Stimulated activated CD8-positive, alpha-beta memory T cell treated with anti-CD3 and anti-CD28 coated beads, Interleukin-4, amount 100 ng/mL, for 1 hour (primary cell): ENCODE measurements at places on chromosomes 5 and 9.

- no peak for DNase-seq
Observed at GRCh38 chr5:14890846-14891245, 19.3 kb upstream of the ANKH start.

DNA sequence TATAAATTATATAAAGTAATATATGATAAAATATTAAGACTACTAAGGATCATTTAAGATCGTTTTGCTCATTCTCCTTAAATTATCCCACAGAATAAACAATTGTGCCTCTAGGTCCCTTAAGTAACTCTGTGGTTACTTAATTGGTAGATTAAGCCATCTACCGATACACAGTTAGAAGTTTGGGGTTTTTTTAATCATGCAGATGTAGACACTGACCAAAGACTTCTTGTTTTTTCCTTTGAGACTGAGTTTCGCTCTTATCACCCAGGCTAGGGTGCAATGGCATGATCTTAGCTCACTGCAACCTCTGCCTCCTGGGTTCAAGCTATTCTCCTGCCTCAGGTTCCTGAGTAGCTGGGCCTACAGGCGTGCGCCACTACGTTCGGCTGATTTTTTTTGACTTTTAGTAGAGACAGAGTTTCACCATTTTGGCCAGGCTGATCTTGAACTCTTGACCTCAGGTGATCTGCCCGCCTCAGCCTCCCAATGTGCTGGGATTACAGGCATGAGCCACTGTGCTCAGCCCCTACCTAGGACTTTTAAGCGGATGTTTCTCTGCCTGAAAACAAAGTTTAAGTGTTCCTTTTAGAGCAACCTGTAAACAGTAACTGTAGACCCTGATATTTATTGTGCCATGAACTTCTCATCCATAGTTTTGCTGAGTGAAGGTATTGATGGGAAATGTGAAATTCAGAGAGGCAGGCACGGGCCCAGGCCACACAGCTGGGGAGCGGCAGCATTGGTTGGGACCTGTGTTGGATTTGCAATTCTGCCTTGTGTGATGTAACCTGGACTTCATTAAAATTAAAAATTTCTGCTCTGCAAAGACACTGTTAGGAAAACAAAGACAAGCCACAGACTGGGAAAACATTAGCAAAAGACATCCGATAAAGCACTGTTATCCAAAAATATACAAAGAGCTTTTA lies 11.6 kb downstream of the CEL start:
- DNase-seq, result no peak

DNA sequence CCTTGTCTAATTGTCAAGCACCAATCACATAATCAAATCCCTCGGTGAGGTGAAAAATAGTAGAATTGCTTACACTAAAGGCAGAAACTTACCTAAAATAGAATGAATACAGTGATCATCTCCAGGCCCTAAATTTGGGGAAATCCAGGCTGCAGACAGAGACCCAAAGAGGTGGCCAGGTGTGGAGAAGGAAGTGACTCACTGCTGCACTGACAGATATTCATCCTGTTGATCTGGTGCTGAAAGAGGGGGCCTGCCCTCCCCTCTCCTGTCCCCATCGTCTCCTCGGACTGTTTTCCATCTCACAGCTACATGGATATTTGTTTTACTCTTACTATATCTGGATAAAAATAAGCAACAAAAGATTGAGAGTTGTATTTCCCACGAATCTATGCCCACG lies 15.9 kb downstream of the OR2Y1 start:
- DNase-seq, result no peak

DNA sequence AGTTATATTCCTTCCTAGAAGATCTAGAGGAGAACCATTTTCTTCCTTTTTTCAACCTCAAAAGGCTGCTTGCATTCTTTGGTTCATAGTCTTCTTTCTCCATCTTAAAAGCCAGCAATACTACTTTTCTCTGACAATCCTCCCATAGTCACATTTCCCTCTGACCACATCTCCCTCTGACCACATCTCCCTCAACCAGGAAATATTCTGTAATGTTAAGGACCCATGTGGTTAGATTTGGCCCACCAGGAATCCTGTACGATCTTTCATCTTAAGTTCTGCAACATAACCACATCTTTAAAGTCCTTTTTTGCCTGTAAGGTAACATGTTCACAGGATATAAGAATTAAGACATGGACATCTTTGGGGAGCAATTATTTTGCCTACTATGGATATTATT lies 179.4 kb upstream of the SPEF2 start:
- no peak for DNase-seq

GRCh38 chr9:133171161-133171961 lies 7.6 kb upstream of the GBGT1 start:
- DNase-seq, result no peak

- DNase-seq, result no peak
Observed at GRCh38 chr5:65142016-65142415, 339.7 kb downstream of the ADAMTS6 start.

DNA sequence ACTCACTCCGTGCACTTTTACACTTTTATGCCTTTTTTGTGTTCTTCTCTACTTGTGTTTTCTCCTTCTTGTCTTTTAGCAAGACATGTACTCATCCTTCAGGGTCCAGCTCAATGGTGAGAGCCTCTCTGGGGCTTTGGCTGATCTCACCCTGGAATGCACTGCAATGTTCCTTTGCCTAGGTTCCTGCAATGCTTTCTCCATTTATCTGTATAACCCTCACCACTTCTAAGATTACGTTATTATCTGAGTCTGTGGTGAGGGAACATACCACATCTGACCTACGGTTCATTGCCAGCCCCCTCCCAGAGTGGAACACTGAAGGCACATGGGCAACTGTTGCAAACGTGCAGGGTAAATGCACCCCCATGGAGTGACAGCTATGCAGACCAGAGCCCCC lies 47.3 kb downstream of the KCNIP1 start:
- DNase-seq, result no peak

- DNase-seq, result no peak
Observed at GRCh38 chr5:55159763-55160492, at the start of gene GPX8. GPX8 (plus strand) TSS chr5:55160171; CDS start chr5:55160193, 22 bp downstream.

GRCh38 chr9:121622387-121623203 lies 28.8 kb upstream of the DAB2IP start:
- no peak for DNase-seq

GRCh38 chr9:8643896-8644295 lies 844.3 kb upstream of the DMAC1 start:
- DNase-seq, result no peak

GRCh38 chr9:8168916-8169438 lies 369.4 kb upstream of the DMAC1 start:
- no peak for DNase-seq

DNA sequence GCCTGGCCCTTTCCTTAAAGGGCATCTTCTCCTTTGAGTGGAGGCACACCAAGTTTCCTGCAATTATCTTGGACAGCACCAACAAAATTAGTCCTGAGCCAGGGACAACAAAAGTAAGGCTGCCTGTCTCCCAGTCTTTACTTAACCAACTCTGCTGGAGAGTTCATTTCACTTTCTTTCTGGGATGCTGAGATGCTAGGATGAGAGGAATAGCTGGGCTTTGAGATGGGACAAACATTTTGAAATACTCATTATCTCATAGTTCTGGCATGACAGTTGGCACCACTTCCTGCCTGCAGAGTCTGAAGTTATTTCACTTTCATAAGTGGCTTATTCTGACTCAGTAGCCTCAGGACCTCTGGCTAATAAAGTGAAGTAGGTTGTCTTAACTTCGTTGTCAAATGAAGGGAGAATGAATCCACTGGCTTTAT lies 157.0 kb downstream of the C9orf152 start:
- DNase-seq, result no peak

DNA sequence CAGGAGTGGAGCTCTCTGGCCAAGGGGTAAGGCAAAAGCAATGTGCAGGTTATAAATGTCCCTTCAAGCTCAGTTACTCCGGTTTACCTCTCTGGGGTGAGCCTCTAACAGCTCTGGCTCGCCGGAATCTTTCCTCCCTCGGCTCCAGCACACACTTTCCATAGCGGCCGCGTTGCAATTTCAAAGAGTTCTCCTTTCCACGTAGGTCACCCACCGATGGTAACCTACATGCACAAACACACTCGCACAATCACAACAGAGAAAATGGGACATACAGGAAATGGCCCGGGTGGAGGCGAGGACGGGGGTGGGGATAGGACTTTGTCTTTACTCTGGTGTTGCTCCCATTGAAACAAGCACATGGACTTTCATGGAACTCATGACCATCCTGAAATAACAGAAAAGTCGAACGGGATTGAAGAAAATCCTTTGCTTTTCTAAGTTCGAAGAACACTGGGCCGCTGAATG lies 1.2 kb downstream of the LHFPL2 start:
- DNase-seq, result no peak

DNA sequence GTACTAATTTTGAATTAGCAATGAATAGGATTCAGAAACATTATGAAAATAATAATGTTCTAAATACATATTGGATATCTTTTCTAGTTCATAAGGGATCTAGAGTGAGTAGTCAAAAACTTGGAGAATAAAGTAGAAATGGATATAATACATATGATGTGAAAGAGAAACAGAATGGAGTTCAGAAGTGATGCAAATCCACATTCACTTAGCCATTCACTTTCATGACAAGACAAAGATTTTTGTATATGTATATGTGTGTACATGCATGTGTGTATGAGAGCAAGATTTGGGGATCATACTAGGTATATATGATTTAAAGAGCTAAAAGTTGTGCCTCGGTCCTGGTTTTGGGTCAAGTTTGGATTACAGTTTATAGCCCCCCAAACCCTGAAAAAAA lies 34.1 kb downstream of the TMEM252 start:
- DNase-seq, result no peak

DNA sequence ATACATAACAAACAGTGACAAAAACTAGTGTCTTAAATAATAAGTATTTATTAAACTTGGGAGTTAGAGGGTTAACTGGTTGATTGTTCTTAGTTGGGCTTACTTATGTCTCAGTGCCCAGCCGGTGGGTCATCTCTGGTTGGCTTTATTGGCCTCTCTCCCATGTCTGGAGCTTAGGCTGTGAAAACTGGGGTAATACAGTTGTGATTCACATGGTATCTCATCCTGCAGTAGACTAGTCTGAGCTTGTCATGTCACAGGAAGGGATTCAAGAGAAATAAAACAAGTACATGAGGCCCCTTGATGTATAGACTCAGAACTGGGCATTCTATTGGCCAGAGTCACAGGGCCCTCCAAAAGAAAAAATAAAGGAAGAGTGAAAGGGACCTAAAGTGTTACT lies 466.4 kb upstream of the SMC2 start:
- DNase-seq, result no peak

DNA sequence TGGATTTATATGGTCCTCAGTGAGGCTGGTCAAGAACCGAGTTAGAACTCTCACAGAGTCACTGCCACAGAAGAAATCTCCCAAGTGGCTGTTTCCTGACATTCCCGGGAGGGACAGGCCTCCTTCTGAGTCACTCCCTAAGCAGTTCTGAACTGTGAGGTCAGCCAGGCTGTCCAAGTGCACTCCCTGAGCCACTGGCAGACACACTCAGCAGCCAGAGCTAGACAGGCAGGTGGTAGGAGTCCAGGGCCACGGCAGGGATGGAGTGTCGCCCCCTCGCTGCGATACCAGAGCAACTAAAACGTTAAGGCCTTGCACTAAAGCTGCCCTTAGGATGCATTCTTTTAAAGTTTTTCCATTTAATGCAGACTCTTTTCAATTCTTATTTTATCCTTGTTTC lies 3.4 kb downstream of the IL4 start:
- DNase-seq, result no peak

GRCh38 chr9:6302417-6302816 lies 25.8 kb upstream of the TPD52L3 start:
- no peak for DNase-seq

- no peak for DNase-seq
Observed at GRCh38 chr9:98038958-98039357, 17.6 kb upstream of the NANS start.

- no peak for DNase-seq
Observed at GRCh38 chr5:17433406-17433805, 64.6 kb upstream of the TAF11L2 start.

- DNase-seq, result no peak
Observed at GRCh38 chr5:111779922-111780292, 22.9 kb upstream of the NREP start.

GRCh38 chr9:126667190-126668055 lies 53.7 kb downstream of the LMX1B start:
- DNase-seq, result no peak

GRCh38 chr5:36943584-36943983 lies 67.0 kb downstream of the NIPBL start:
- no peak for DNase-seq

DNA sequence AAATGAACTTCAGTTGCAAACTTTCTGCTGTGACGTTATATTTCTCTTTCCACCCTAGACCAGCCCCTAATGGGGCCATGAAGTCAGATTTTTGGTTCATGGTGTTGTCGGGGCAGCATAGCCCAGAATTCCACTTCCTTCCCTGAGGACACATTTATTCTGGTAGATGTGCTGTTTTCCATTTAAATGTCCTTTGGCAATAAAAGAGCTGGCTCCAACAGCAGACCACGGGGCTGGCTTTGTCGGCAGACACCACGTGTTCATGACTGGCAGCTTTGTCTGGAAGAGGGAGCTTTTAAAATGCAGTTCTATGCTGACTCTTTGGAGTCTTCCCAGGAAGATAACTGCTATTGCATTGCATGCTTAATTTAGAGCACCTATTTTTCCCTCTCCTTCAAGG lies 17.6 kb upstream of the LCP2 start:
- no peak for DNase-seq

DNA sequence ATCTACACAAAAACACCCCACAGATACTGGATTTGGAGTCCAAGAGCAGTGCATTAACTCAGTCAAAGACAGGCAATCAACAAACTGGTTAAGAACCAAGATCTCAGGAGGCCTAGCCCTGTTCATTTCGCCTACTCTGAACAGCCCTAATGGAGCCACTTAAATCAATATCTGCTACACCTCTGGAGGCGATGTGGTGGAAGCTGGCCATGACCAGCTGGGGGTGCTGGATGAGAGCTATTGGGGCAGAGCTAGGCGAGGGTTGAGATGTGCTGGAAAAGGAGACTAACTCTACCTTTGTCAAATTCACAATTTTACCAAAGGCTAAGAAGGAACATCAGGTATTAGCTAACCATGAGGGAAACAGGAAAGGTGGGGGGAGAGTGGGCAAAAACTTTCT lies 23.3 kb upstream of the ARSB start:
- no peak for DNase-seq

DNA sequence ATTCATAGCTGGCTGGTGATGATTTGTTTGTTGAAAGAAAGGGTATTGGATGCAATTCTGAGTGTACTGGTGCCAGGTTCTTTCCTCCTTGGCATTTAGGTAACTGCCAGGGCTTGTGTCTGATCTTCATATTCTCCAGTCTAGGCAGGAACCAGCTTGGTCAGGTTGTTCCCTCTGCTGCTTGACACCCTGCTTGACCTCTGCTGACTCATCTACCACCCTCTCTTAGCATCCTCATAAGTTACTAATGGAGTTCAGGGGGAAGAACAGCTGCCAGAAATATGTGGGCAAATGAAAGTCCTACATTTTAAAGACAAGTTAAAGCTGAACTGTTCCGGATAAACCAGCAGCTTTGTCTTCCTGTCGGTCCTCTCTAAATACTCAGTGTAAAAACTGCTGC lies 116.1 kb upstream of the TNC start:
- no peak for DNase-seq

DNA sequence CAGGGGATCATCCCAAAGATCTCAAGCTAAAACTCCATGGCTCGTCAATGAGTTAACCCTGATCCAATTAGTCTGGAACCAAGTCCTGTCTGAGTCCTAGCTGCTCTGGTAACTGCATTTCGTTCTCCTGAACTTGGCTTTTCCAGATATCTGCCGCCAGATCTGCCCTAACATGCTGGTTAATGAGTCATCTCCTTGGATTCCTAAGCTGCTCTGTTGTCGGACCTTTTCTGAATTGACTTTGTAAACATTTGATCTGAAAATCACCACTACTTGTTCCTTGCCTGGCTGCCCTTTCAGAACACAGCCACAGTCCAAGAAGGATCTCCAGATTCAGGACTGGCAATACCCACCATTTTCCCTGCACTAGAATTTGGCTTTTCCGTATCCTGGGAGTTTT lies 473.0 kb downstream of the ZSWIM6 start:
- no peak for DNase-seq
